ENCODE measurements at places on chromosomes 7 and 10.

- no peak for DNase-seq
These were observed 435.6 kb upstream of the NFE2L3 start for GRCh38 chr7:25716421-25716820.

- no peak for DNase-seq
These were observed 46.1 kb downstream of the ZCCHC24 start for GRCh38 chr10:79399223-79399831.

DNA sequence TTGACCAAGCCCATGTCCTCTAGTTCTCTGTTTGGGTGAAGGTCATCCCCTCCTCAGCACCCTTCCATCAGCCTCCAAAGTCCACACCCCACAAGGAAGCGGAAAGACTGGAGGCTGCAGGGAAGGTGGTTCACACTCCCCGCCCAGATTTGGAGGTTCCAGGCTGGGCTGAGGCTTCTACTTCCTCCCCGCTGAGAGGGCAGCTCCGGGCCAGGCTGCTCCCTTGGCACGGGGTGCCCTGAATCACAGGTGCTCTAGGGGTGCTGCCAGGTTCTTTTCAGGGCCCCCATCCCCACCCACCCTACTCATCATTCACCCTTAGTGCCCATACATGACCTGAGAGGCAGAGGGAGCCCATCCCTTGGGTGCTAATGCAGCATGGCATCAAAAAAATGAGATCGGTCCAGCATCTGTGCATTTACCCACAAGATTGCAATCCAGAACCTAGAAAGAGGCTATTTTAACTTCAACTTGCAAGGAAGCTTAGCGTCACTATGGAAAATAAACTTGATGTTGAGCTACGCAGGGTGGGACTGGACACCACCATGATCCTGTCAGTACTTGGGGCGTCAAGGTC, 47.3 kb upstream of the ZMIZ1 start:
- DNase-seq: no peak

DNA sequence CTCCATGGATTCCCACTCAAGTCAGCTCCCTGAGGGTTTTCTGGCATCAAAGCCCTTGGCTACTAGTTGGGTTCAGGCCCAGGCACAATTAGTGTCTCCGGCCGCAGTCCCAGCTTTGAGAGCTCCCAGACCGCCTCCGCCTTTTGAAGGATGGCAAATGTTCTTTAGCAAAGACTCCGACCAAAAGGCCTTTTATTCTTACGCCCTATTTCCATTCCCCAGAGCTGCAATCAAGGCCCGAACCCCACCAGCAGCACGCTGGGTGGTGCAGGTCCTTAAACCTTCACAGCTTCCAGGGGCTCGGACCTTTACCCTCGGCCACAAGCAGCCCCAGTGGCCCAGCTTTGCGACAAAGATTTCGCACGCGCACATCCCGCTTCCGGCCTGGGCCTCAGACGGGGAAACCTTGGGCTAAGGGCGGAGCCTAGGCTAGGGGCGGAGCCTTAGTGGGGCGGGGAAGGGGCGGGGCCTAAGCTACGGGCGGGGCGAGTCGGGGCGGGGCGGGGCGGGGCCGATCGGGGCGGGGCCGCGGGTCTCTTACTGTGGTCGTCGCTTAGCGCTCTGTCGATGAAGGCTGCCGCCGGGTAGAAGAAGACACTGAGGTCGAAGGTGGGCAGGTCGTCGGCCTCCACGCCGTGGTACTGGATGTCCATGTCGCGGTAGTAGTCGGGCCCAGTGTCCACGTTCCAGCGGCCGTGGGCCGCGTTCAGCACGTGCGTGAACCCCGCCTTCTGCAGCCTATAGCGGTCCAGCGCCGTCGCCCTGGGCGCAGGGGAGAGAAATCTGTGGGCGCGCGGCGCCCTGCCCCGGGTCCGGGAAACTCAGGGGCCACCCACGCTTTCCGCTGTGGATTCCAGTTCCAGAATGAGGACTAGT, 68.0 kb upstream of the SAMD8 start:
- no peak for DNase-seq

GRCh38 chr7:47392241-47392759, 189.6 kb downstream of the TNS3 start:
- no peak for DNase-seq

DNA sequence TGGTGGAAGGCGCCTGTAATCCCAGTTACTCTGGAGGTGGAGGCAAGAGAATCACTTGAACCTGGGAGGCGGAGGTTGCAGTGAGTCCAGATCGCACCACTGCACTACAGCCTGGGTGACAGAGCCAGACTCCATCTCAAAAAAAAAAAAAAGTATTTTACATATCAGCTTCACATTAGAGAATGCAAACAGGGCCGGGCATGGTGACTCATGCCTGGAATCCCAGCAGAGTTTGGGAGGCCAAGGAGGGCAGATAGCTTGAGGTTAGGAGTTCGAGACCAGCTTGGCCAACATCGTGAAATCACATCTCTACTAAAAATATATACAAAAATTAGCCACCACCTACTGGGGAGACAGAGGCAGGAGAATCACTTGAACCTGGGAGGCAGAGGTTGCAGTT, 31.6 kb downstream of the USP54 start:
- DNase-seq: no peak

DNA sequence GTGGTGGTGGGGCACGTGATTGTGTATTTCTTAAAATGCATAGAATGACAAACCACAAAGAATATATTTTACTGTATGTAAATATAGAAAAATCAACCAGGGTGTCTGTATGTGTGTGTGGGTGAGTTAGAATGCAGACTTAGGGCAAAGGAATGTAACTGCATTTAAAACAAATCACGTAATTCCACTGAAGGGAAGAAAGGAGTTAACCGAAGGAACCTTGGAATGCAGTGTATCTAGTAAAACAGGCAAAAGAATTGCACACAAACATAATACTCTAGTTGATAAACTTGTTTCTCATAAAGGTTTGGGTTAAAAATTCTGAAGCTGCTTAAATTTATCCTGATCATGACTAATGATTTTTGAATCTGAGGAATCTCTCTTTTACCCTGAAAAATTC, 134.9 kb downstream of the ADRA2A start:
- DNase-seq: no peak

DNA sequence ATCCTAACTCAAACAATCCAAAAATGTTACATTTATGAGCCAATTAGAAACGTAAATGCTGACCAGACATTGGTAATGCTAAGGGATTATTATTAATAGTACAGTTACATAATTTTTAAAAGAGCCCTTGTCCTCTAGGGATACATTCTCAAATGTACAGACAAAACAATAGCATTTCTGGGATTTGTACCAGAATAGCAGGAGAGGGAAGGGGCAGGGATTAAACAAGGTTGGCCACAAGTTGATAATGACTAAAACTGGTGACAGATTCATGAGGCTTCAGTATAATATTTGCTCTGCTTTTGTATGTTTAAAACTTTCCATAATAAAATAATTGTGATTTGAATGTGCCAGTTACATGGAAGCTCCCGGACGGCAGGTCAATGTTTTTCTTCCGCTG, 27.0 kb downstream of the HSPA12A start:
- no peak for DNase-seq

GRCh38 chr10:114674346-114674745, 16.3 kb upstream of the ABLIM1 start:
- DNase-seq: no peak

- DNase-seq: no peak
These were observed 75.3 kb upstream of the NKX6-2 start for GRCh38 chr10:132861116-132861691.

DNA sequence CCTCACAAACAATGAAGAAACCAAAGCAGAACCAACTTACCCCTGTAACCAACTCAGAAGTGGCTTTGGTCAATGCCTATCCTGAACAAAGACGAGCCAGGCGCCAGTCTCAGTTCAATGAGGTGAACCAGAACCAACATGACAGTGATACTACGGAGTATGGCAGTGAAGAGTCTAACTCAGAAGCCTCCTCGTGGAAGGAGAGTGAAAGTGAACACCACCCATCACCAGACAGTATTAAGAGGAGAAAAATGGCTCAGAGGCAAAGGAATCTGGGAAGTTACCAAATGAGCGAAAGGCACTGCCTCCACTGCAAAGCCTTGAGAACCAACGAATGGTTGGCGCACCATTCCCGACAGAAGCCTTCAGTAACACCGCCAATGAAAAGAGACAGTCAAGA, 8.4 kb downstream of the SSMEM1 start:
- DNase-seq: no peak

- DNase-seq: no peak
These were observed 31.1 kb downstream of the STAMBPL1 start for GRCh38 chr10:88911116-88911515.

GRCh38 chr10:82084904-82085303, 209.9 kb downstream of the NRG3 start:
- DNase-seq: no peak

GRCh38 chr7:32257621-32258020, 187.4 kb upstream of the PDE1C start:
- no peak for DNase-seq

DNA sequence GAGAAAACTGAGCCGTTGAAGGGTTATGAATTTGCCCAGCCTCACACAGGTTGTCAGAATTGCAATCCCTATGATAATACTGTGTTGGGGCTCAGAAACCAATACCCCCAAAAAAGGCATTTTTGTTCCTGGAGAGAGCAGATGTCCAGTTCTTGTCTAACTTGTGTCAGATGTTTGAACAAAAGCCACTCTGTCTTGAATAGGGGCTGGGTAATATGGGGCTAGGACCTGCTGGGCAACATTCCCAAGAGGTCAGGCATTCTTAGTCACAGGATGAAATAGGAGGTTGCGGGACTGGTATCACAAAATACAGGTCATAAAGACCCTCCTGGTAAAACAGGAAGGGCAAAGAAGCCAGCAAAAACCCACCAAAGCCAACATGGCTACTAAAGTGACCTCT, 482.1 kb downstream of the IPMK start:
- DNase-seq: no peak

- DNase-seq: no peak
These were observed 8.7 kb downstream of the TTYH3 start for GRCh38 chr7:2640482-2640830.

DNA sequence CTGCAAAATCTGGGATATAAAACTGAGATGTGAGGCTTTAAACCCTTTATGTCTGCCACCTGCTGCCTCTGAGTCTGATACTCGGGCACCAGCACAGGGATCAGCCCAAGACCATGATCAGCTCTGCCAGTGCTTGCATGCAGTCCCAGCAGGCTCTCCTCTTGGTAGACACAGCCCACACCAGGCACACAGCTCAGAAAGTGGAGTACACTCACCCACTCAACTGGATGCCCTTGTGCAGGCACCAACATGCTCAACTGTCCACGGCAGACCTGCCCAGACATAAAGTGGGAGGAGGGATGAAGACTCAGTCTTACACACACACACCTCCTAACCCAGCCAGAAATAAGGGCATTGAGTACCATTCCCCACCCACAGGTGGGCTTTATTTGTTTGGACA, 18.2 kb upstream of the MYH16 start:
- no peak for DNase-seq

GRCh38 chr10:85864173-85864549, 502.4 kb downstream of the GRID1 start:
- DNase-seq: no peak

GRCh38 chr7:40297741-40298311, 163.0 kb downstream of the SUGCT start:
- no peak for DNase-seq

- no peak for DNase-seq
These were observed 128.5 kb downstream of the ANKRD7 start for GRCh38 chr7:118352867-118353453.

- no peak for DNase-seq
These were observed 9.8 kb downstream of the SRGN start for GRCh38 chr10:69097729-69098128.

Data from activated naive CD4-positive, alpha-beta T cell (primary cell).